ENCODE measurements at places on chromosomes 6 and 20.
A peak's percentile ranks its signal among the peaks of the same experiment; 100 is the strongest.

DNA sequence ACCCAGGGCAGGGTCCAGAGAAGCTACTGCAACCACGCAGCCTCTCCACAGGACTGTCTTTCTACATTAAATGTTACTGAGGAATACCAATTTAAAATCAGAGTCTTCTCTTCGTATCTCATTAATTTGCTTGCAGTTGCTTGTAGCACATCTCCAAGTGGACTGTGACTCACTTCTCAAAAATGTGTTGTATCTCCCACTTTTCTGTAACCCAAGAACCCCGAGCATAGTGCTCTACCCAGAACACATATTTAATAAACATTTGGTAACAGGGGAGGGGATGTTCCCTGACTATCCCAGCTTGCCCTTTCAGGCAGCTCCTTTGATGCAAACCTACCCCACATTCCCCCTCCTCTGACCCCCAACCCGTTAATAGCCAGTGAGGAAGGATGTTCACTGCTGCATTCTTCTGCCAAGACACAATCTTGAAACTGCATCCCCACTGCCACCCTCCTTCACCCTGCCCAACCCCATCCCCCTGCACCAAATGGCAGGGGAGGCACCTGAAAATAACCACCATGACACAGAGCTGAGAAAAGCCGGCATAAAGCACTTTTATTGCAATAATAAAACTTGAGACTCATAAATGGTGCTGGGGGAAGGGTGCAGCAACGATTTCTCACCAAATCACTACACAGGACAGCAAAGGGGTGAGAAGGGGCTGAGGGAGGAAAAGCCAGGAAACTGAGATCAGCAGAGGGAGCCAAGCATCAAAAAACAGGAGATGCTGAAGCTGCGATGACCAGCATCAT is 24.2 kb downstream of the FKBP1A start:
- DNase-seq = no peak

DNA sequence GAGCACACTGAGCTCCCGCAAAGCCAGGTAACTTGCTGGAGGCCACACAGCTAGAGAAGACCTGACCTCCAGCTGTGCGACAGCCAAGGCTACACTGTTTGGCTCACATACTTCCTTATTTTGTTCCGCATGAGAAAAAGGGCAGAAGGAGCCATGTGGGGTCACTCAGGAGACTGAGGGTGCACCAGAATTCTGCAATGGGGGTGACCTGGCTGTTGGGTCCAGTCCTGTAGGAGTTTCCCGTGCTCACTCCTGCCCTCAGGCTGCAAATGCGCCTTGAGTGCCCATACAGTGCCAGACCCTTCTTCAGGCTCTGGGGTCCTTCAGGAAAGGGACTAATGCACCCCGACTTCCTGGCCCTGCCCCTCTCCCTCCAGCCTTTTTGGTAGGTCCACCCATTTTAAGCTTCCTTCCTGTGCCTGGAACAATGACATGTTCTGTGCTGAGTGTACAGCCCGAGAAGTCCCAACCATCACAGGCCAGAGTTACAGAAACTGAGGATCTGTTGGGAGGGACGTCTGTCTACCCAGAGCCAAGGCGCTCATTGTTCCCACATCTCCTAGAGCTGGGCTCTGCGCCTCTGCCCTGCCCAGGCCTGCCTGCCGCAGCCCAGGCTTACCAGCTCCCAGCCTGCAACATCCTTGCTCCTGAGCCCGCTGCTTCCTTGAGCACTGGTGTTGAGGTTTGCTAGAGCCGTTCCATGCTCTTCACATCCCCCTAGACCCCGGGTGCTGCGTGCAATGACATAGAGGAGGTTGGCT is 33.5 kb upstream of the CD93 start:
- DNase-seq = no peak

DNA sequence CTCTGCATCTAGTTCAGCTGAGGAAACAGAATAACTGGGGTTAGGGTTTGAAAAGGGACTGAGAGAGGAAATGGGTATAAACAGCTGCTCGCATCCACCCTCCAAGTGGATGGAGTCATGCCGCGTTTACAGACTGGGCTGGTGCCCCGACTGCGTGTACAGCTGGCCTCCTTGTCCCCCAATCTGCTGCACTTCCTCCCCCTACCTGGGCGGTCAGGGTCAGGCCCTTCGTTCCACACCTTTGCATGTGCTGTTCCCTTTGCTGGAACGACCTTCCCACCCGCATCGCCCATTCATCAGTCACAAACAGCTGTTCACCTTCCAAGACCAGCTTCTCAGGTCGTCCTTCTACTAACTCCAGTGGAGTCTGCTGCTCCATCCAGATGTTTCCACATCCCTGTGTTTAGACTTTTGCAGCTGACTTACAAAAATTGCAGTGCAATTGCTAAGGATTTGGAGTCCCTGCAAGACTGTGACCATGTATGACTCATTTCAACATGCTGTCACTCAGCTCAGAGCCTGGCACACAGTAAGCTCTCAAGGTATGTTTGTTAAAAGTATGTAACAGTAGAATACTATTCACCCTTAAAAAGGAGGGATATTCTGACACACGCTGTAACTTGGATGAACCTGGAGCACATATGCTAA is 129.3 kb downstream of the DTNBP1 start:
- DNase-seq = no peak

DNA sequence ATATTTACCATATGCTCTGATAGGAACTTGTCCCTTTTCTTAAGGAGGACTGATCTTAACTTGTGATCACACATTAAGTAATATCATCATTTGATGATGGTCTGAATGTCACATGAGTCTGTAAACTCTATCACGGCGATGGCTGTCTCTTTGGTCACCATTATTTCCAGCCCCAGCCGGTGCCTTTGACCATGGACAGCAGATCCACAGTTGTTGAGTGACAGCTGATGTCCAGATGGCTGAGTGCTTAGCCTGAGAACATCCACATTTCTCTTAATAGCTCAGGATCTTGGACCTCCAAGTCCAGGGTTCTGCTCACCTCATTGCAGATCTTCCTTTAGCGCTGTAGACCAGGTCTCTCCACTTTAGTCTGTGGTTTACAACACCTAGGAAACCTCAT is 171.0 kb downstream of the TBC1D7 start:
- DNase-seq = no peak

- no peak for DNase-seq
Observed at GRCh38 chr20:49171909-49172308, 16.2 kb downstream of the STAU1 start.

GRCh38 chr20:4117867-4118266 is 102.5 kb upstream of the RNF24 start:
- no peak for DNase-seq

DNA sequence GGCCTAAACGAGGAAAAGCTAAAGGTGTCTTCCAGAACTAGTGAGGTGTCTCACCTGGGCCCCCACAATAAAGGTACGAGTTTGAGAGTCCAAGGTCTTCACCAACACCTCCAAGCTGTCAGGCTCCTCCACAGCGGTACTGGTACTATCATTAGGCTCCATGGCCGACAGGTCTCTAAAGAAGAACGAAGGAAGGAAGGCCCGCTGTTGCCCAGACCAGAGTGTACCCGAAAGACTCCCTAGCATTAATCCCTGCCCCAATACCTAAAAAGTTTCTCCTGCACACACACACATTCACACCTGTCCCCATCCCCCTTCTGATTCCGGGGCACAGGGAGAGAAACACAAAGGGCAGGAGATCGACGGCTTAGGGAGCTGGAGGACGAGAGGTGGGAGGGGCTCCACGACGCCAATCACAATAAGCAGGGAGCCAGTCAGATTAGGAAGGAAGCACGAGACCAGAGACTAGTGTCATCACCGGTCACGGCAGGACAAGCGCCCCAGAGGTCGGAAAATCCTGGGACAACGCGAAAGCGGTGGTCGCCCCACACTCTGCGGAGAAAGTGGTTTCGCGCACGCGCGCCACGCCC is 764 bp downstream of the BAG6 start:
- DNase-seq = no peak

- no peak for DNase-seq
Observed at GRCh38 chr20:50405235-50405914, 104.8 kb upstream of the PTPN1 start.

- DNase-seq = no peak
Observed at GRCh38 chr6:36888654-36889481, 3.1 kb downstream of the C6orf89 start.

- peak; percentile 49 for DNase-seq
Observed at GRCh38 chr6:32668226-32668747, 1.8 kb upstream of the HLA-DQB1 start.
